Bone marrow (tissue), 2 donors: ENCODE measurements at places on chromosomes 5 and 9.

DNA sequence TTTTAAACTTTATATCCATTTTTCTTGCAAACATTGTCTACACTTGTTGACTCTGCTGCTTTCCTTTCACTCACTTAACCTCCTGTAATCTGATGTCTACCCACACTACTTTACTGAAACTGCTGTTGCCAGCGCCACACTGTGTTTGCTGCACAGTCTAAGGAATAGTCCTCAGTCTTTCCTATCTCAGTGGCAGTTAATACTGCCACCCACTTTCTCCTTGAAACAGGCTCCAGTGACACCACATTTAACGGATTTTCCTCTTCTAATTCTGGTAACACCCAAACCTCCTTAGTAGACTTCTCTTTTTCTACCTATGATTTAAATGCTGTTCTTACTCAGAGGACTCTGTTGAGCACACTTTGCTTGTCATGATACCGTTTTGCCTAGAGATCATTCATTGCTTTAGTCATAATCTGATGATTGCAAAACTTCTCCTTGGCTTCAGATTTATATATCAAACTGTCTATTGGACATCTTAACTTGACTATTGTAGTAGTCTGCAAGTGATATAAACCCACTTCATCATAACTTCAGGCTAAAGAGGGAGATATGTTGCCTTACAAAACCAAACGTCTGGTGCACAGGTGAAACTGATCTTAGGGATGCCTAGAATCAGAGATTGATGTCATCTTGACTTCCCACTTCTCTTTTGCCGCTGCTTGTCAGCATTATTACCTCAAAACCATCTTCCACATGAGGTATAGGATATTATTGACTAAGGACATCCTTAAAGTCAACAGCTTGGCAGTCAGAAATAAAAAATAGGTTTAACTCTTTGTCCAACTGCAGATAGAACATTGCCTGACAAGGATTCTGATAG, 94.1 kb downstream of the CDC42SE2 start:
- peak; percentile 61 for DNase-seq

DNA sequence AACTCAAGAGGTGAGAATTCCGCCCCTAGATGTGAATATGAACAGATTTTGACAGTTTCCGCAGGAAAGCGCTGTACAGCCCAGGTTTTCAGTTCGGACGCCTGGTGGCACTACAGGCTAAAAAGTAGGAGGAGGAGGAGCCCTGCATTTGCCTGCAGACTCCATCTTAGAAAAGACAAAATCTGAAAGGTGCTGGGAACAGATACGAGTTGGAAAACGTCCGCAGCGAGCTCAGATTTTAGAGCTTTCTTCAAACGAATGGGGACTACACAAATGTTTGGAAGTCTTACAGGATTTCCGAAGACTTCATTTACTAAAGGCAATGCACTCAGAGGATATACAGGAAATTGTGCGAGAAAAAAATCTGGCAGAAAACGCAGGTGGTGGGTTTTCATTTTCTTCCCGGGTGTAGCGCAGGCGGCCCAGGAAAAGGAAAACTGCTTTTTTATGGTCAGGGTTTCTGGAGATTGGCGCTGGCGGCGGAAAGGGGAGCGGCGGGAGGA, 9.9 kb upstream of the PCDHB2 start:
- DNase-seq: no peak

GRCh38 chr9:126665644-126666035, 51.9 kb downstream of the LMX1B start:
- DNase-seq: no peak

- DNase-seq: no peak
Observed at GRCh38 chr5:7398596-7399280, 2.8 kb downstream of the ADCY2 start.

- DNase-seq: no peak
Observed at GRCh38 chr9:77817590-77818311, 169.6 kb upstream of the GNA14 start.

DNA sequence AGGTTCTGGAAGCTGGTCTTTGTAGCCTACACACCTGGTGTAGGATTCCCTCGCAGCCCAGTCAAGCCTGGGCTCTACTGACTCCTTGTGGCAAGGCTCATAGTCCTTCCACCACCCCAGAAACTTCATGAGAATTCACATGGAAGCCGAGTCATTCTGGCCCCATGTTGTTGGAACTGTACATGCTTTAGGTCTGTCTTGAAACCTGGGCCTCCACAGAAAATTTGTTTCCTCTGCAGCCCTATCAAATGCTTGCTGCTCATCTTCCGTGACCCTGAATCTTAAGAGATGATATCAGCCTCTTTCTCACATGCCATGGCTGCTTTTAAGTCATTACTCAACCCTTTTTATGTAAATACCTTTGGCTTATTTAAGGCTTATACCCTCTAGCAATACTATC, 113.4 kb upstream of the GRHPR start:
- DNase-seq: no peak

DNA sequence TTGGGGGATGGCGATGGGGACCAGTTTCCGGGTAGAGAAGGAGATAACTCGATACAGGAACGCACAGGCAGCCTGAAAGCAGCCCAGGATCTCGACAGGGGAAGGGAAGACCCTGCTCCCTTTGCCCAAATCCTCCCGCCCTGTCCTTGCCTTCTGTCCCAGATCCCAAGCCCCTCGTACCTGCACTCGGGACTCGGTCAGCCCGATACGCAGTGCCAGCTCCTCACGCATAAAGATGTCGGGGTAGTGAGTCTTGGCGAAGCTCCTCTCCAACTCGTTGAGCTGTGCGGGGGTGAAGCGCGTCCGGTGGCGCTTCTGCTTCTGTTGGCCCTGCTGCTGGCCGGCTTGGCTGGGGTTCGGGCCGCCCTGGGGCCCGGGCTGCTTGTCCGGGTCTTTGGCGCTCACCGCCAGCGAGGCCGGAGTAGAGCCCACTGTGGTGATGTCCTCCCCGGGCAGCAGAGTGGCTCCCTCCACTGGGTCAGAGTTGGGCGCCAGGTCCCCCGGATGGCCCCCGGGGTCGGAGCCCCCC, 1.8 kb downstream of the OTP start:
- no peak for DNase-seq

DNA sequence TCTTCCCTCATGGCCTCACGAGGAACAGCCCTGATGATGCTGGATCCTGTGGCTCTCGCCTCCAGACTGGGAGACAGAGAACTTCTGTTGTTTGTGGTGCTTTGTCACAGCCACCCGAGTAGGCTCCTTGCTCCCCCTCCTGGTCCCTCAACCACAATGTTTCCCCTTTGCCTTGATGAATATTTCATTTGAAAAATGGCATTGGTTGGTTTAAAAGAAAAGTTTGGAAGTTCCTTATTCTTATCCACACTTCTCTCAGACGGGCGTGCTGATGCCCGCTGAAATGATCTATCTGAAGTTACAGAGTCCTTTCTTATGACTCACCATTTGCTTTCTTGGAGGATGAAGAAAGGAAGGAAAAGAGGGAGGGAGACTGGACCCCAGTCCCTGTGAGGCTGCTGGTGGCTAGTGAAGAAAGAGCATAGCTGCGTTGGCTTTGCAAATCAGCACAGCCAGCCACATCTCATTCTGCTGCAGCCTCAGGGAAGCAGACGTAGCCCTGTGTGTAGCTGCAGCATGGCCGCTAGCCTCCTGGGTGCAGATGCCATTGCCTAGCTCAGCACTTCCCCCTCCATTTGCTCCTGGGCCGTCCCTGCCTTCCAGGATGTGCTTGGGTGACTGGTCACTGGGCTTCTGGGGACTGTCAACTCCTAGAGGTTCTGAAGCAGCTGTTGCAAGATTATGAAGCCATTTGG, 185.9 kb downstream of the ERCC6L2 start:
- DNase-seq: peak; percentile 9

DNA sequence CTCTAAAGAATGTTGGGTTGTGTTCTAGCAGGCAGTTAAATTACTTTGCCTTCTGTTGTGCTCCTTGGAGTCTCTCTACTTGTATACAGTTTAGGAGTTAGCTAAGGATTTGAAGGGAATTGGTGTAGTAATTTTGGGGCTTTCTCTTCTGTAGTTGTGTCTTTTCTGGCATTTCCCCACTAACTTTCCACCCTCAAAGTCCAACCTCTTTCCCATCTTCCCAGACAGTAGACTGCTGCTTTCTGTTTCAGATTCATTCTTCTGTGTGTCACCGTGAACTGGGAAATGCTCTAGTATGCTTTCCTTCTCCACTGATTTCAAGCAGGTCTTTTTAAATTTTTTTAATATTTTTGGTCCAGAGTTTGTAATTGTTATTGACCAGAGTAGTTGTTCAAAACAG, 4.5 kb upstream of the ANGPTL2 start:
- DNase-seq: no peak

- no peak for DNase-seq
Observed at GRCh38 chr5:58775701-58776262, 192.9 kb downstream of the RAB3C start.

DNA sequence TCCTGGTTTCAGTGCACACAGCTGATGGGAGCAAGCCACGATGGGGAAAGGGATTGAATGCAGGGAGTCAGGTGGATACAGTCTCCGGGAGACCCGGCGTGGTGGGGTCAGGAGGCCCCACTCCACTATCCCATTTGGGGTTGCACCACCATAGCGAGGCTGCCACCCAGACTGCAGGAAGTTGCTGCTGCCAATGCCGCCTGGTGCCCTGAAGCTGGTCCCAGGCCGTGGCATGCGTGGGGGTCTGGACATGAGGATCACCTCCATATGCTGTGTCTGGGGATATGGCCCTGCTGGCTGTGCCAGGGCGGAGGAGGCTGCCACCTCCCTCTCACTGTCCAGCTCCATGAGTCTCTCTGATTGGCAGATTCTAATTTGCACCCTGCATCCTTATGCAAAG, 45.3 kb downstream of the COL5A1 start:
- DNase-seq: no peak

DNA sequence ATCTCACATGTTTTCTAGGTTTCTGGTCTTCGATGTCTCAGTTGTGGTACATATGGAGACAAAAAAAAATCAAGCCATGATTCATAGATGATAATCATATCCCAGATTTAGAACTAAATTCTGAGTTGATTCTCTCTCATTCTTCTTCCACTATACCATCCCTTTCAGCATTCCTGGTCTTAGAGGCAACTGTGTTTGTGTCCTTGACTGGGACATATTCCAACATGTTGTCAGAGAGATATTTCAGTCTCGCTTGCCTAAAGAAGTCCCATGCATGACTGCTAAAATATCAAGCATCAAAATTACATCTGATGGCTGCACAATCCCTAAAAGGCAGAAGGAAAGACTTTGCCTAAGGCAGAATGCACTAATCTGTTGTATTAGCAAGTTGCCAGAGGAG, 236.6 kb downstream of the PSAT1 start:
- no peak for DNase-seq

- no peak for DNase-seq
Observed at GRCh38 chr5:143890487-143890886, 78.5 kb downstream of the HMHB1 start.

GRCh38 chr5:1374679-1375055, 29.8 kb upstream of the CLPTM1L start:
- no peak for DNase-seq

- no peak for DNase-seq
Observed at GRCh38 chr5:159139802-159140201, 40.1 kb upstream of the EBF1 start.

DNA sequence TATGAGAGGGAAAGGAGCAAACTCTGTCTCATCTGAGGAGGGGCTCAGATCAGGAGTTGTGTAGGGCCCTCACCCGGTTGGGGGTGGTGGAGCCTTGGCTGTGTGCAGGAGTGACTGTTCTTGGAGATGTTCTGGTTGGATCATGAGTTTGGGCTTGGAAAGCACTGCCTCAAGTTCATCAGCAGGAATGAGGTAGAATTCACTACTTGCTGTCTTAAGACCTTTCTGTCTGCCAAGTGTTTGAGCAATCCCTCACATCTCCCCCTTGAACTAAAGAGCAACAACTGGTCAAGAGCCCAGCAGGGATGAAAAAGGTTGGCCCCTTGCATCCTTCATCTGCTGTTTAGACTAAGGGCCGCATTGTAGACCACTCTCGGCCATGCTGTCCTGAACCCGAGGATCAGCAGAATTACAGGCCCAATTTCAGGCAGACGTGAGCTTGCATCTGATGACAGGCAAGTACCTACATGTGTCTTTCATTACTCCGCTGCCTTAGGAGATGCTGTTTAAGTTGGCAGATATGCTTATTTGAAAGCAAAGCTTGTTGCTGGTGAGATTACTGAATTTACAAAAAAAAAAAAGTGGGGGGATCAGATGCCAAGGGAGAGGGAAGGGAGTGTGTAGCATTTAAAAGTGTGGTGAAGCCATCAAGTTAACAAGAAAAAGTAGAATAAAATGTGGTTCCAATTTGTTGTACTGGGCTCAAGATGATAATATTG, 36.4 kb downstream of the PIK3R1 start:
- DNase-seq: no peak
